ENCODE measurements at places on chromosomes 3 and 15.
A peak's percentile ranks its signal among the peaks of the same experiment; 100 is the strongest.

DNA sequence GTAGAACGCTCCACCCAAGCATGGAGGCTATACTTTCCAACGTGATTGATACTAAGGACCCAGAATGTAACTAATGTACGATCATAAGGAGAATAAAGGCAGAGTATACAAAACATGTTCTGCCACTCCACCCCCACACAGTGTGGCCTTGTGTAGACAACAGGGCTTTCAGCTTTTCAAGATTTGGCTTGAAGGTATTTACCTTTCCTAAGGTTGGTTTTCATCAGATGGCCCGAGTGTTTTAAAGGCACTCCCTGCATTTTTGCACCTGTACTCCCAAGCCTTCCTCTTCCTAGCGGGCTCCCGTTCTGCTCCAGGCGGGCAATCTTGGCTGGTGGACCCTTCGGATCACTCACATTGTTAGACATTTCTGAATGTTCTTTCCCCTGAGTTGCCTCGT, 4.6 kb downstream of the SATB1 start:
- no peak for DNase-seq

- no peak for DNase-seq
Measured at GRCh38 chr3:52176951-52177700, 20.8 kb upstream of the ALAS1 start.

DNA sequence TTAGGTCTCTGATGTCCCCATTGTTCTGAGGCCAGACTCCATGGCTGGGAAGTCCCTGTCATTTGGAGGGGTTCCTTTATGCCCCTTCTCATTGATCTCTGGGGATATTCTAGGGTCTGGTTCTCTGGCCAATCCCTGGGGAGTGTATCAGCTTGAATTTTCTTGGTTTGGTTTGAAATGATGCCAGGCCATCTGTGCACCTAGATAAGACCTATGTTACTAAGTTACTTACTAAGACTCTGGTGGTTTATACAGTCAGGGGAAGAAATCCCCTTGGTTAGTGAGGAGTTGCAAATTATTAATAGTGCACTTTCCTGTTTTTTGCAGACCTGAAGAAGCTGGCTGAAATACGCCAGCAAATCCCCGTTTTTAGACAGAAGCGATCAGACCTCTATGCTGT, 20.3 kb downstream of the NIT2 start:
- DNase-seq = no peak

DNA sequence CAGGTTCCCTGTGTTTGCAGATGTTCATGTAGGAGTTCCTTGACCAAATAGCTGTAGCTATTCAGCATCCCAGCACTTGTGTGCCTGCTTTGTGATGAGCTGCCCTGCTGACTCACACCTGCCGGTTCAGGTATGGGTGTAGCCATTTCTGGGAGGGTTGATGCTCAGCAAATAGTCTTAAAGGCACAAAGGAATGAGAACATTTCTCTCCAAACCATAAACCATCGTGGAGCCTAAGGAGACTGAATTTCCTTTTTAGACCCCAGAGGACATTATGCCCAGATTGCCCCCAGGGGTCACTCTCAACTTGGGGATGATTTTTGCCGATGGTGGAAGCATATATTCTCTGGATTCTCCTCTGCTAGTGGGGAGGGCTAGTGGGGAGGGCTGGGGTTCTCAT, 80.6 kb downstream of the ADAMTSL3 start:
- DNase-seq = peak; percentile 4

- DNase-seq = no peak
Measured at GRCh38 chr3:36172699-36173098, 207.6 kb upstream of the STAC start.
